ENCODE measurements at places on chromosomes 7 and 10.
A peak's percentile ranks its signal among the peaks of the same experiment; 100 is the strongest.

GRCh38 chr7:54541669-54542625, at the start of gene VSTM2A:
VSTM2A (plus strand) TSS chr7:54542375; CDS start chr7:54542731, 356 bp downstream.
- peak; percentile 40 for DNase-seq

DNA sequence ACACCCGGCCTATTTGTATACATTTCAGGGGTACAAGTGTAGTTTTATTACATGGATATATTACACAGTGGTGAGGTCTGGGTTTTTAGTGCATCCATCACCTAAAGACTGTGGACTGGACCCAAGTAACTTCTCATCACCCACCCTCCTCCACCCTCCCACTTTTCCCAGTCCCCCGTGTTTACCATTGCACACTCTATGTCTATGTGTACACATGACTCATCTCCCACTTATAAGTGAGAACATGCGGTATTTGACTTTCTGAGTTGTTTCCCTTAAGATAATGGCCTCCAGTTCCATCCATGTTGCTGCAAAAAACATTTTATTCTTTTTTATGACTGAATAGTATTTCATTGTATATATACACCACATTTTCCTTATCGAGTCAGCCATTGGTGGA, 98.9 kb upstream of the WAC start:
- DNase-seq, result no peak

GRCh38 chr10:114000457-114001010, 43.1 kb upstream of the ADRB1 start:
- DNase-seq, result no peak

DNA sequence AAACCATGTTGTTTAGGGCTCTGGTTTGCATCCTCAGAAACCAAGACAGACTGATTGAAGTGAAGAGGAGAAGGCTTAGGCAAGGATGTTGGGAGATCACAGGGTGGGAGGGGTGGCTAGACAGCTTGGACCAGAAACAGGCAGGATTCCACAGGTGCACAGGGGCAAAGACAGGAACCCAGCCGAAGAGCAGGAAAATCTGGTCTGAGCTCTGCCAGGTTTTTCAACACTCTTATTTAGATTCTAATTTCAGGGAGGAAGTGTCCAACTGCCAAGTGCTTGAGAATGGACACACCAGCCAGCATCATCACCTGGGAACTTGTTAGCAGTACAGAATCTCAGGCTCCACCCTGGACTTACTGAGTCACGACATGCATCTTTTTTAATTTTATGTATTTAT, 93.8 kb downstream of the MARCHF5 start:
- DNase-seq, result no peak

GRCh38 chr7:106282390-106282789, 2.4 kb downstream of the NAMPT start:
- no peak for DNase-seq

DNA sequence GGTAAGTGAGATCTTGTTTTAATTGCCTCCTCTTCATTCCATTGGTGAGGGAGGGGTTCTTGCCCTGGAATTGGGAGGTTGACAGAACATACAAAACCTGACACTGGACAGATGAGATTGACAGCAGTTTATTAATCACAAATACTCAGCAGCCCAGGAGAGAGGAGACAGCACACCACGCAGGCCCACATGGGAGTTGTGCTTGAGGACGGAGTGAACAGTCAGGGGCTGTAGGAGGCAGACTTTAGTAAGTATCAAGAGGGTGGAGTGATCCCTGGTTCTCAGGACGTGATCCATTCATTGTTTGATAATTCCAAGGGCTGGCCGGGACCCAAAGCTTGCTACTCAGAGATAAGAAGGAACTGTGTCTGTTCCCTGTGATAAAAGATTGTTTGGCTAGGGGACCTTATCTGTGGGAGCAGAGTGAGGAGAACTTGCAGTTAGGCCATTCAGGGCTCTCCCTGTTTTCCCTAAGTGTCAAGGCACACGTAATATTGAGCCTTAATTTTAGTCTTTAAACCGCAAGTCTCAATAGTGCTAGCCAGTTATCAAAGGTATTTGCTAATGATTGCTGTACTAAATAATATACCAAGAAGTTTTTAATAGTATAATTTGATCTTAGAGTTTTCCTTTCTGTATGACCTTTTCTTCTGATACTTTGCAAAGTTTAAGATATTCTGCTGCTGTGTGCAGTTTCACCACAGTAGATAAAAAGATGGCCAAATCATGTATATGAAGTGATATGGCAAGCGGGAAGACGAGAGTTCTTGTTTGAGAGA, 14.5 kb downstream of the CAPZA2 start:
- no peak for DNase-seq

DNA sequence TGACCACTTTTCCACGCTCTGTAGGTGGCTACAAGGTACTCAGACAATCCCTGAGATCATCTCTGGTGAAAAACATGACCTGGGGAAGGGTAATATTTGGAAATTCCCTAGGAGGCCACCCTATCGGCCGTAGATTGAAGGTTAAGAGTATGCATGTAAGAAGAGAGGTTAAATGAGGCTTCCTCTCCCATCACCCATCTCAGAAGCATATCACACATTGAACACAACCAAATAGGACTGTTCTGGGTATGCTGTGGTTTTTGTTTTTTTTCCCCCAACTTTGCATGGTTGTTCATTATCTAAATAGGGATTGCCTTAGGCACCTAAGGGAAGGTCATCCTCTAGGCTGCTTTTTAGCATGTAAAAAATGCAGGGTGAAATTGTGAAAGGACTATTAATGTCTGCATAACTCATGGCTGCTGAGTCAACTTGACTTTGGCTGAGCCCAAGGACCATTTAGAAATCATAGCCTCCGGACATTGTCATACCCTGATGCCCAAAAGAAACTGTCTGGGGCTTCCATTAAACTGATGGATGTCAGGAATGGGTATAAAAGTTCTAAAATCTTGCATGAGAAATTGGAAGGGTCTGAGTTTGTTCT, 24.7 kb upstream of the ST8SIA6 start:
- no peak for DNase-seq

DNA sequence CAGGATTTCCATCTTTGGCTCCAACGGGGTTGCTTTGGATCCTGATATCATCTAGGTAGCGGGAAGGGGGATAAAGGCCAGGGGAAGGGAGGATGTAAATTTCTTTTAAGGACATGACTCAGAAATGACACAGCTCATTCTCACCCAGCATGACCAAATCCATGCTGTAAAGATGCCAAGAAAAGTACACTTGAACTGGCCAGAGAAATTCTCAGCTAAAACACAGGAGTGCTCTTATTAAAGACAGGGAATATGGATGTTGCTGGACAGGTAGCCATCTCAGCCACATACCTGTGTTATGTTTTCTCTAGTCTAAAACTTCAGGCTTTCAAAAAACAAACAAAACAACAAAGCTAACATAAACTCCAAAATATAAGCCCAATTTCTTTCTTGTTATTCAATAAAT, 68.3 kb downstream of the NAMPT start:
- no peak for DNase-seq

- no peak for DNase-seq
These were observed 131.1 kb upstream of the ABCB5 start for GRCh38 chr7:20484356-20484755.

DNA sequence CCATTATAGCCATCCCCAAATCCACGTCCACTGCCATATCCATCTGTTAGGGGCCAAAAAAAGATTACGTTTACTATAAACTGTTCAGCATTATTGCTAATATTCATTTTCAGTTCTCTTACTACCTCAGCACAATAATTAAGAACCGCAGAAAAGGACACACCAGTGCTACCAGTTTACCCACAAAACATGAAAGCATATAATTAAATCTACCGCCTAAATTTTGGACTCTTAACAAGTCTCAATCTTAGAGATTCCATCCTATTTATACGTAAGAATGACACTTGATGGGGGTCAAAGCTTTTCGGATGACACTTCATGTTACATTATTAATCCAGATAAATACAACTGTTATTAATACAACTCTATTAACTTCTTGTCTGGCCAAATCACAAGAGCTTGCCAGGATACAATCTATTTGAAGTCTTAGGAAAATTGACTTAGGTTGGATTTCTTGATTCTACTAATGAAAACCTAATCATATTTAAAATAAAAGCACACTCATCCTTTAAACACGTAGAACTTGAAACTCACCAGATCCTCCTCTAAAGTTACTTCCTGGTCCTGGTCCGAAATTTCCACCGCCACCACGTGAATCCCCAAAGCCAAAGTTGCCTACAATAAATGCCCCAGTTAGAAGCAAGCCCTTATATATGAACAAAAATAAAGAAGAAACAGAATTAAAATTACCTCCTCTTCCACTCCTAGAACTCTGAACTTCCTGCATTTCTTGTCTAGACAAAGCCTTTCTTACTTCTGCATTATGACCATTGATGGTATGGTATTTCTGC, 4.5 kb downstream of the HNRNPA2B1 start:
- DNase-seq, result no peak

GRCh38 chr10:88082391-88082790, 219.0 kb downstream of the PTEN start:
- DNase-seq, result no peak

GRCh38 chr10:70738006-70738760, 47.0 kb downstream of the TBATA start:
- no peak for DNase-seq

- DNase-seq, result no peak
These were observed 36.0 kb downstream of the LRRC72 start for GRCh38 chr7:16562456-16563220.

DNA sequence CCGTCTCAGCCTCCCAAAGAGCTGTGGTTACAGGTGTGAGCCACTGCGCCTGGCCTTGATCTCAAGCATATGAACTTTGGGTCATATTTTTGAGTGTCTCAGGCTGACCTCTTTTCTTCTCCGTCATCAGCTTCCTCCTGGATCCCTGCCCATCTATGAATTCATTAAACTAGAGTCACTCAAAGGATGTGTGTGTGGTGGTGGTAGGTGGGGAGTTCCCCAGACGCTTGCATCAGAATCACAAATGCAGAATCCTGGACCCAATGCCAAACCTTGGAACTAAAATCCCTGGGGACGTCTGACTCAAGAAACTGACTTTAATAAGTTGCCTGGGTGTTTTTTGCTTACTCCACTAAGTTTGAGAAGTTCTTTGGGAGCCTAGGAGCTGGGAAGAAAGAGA, 6.7 kb upstream of the CREB5 start:
- no peak for DNase-seq

DNA sequence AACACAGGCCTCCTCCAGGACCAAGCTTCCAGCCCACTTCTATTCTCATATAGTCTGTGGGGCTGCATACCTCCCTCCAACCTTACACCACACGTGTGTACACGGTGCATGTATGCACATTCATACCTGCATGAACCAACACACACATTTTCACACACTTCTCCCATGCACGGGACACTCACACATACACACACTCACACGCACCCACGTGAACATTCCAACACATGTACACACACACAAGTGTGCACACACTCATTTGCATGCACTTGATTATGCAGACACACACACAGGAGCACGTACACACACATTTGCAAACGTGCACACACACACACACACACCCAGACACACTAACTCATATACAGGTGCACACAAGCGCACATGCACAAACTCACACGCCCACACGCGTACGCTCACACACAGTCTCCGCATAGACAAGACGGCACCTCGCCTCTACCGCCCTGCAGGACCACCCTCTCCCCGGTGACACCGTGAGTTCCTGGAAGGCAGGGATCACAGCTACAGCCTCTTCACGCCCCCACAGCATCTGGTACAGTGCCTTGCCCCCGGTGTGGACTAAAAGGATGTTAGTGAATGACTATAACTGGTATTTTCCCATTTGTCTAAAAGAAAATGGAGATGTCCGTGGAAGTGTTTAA, 263.8 kb downstream of the PTPRN2 start:
- DNase-seq, result no peak

- no peak for DNase-seq
These were observed 839.7 kb downstream of the CNTNAP2 start for GRCh38 chr7:146956321-146956720.

GRCh38 chr10:16436367-16436757, 448 bp upstream of the PTER start:
- DNase-seq, result no peak

DNA sequence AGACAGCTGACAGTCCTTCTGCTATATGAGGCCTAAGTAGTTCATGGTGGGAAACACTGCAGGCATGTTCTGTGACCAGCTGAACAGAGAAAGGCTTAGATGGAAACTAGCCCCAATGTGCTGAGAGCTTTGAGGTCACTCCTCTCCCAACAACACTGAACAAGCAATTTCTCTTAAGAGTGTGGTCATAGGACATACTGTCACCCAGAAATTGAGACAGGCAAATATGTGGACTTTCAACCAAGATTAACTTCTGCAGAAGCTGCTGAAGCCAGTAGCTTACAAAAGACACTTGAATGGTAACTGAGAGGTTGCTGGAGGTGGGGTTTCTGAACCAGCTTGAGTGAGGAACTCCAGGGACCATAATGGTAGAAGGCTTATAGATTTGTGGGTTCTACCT, 38.9 kb upstream of the UNC5B start:
- no peak for DNase-seq

GRCh38 chr7:105096306-105096705, 82.3 kb downstream of the KMT2E start:
- DNase-seq, result no peak
